Sigmoid colon (tissue), 7 donors: ENCODE measurements at places on chromosomes 7 and 10. TPM values are rescaled to one million over a fixed set of nuclear protein-coding genes. Genes with fewer than 3 reads are reported as not detected.

DNA sequence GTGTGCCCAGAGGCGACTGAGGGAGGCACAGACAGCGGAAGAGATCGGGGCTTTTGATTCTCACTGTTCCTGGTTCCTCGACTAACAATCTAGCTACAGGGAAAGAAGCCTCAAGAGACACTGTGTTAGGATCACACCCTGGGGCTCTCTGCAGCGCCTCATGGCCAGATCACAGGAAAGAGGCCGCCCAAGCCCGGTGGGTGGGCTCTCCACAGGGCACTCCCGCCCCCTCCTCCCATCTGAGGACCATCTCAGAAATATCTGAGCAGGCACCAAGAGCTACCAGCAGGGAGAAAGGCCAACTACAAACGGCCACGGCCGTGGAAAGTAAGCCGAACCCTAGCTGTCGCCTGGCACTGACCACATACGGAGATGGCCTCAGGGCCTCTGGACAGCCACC lies 224.2 kb downstream of the MLLT10 start:
- H3K4me1 ChIP-seq: no peaks in the 10 kb centered on the region
- no peak for DNase-seq
- no peak overlapping the region for H3K4me3 ChIP-seq
- no peak overlapping the region for H3K27ac ChIP-seq
- no peaks in the 10 kb centered on the region for H3K36me3 ChIP-seq

ACSM6 gene
- 0.55 TPM for total RNA-seq

- no peak for DNase-seq
- H3K36me3 ChIP-seq: no peaks in the 10 kb centered on the region
- no peaks in the 10 kb centered on the region for H3K4me1 ChIP-seq
- no peak overlapping the region for H3K4me3 ChIP-seq
- no peaks in the 10 kb centered on the region for H3K27me3 ChIP-seq
Measured at GRCh38 chr7:145876376-145876775, 240.2 kb upstream of the CNTNAP2 start.

- no peaks in the 10 kb centered on the region for H3K27me3 ChIP-seq
- DNase-seq: peak; percentile 42
- no peak overlapping the region for H3K27ac ChIP-seq
- no peak overlapping the region for H3K4me3 ChIP-seq
Measured at GRCh38 chr10:79019441-79020014, 49.2 kb upstream of the ZMIZ1 start.

DNA sequence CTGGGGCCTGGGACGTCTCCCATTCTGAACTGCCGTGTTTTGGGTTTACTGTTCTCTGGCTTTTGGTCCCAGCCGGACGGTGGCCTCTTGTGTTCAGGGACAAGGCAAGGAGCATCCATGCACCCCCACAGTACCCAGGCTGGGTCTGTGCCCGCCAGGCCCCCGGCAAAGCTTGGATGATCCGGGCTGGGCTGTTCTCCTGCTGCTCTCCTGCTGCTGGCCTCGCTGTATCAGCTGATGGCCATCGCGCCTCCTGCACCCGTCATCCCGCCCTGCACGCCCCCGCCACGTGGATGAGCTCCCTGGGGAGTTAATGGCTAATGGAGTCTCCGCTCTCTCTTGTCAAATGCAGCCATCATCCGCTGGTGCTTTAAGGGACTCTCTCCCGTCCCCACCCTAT lies 14.9 kb upstream of the PSMG3 start:
- H3K27ac ChIP-seq: no peak overlapping the region
- H3K4me1 ChIP-seq: no peaks in the 10 kb centered on the region
- peaks cover 40% of the 10 kb centered on the region for H3K27me3 ChIP-seq
- H3K36me3 ChIP-seq: no peaks in the 10 kb centered on the region

DNA sequence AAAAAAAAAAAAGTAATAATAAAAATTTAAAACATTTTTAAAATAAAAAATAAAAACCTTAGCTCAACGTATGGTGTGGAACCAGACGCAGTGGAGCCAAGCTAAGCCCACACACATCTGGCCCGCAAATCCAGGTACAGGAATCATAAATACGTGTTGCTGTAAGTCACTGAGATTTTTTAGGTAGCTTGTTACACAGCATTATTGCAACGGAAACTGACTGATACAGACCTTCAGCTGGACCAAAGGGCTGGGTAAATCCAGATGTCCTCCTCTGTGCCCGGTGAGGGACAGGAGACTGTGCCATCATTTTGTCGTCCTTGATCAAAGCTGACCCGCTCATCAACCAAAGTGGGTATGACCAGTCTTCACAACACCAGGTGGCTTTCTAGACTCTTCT lies 104.9 kb downstream of the TMEM130 start:
- no peaks in the 10 kb centered on the region for H3K36me3 ChIP-seq
- DNase-seq: no peak
- no peaks in the 10 kb centered on the region for H3K27me3 ChIP-seq
- no peaks in the 10 kb centered on the region for H3K4me1 ChIP-seq
